ENCODE measurements at places on chromosomes 1 and 21.

DNA sequence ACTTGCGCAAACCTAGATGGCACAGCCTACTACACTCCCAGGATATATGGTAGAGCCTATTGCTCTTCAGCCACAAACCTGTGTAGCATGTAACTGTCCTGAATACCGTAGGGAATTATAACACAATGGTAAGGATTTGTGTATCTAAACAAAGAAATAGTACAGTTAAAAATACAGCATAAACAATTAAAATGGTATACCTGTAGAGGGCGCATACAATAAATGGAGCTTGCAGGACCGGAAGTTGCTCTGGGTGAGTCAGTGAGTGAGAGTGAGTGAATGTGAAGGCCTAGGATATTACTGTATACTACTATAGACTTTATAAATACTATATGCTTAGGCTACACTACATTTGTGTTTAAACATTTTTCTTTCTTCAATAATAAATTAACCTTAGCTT lies 99.3 kb downstream of the PLD5 start:
- no peak for DNase-seq

DNA sequence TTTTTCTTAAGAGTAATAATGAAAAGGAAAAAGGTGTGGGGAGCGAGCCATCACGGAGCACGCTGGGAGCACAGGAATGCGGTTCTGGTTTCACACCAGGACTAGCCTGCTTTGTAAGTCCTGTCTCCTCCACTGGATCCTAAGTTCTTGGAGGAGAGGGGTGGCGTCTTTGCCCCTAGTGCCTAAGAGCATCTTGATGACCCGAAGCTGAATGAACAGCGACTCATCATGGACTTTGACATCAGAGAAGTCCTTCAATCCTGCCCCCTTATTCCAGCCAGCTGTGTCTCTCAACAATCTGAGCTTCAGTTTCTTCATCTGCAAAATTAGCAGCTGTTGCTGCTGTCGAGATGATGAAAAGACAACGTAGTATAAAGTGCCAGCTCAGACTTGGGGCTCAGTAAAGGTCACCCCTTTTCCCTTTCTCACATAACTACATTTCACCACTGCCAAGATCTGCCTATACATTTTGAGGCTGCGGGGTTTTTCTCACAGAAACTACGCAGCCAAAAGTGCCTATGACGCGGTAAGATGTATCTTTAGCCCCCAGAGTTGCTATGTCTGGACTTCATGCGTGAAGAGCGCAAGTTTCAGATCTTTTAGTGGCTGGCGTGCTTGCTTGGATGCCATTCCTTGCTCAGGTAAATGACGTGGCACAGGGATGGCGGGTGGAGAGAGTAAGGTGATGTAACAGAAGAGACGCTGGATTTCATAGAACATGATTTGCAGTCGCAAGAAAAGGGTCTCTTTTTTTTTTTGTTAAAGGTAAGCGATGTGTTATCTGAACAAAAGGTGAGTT lies 4.9 kb upstream of the PRDM2 start:
- no peak for DNase-seq

- no peak for DNase-seq
Observed at GRCh38 chr21:44484498-44485253, 29.4 kb downstream of the LRRC3 start.

DNA sequence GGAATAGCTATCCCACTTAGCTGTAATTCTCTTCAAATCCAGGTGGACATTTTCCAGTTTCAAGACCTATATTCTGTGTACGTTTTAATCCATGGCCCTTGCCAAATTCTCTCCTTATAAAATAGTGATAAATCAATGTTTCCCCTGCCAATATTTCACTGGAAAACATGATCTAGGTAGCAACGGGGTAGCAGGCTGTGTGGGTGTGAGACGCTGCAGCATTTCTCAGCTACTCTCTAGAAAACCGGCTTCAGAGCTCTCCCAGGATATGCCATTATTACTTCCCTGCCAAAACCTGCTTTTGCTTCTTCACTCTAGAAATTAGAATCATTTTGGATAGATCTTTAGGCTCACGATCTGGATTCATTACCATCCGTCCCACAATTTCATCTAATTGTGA lies 82.1 kb upstream of the SIPA1L2 start:
- no peak for DNase-seq

DNA sequence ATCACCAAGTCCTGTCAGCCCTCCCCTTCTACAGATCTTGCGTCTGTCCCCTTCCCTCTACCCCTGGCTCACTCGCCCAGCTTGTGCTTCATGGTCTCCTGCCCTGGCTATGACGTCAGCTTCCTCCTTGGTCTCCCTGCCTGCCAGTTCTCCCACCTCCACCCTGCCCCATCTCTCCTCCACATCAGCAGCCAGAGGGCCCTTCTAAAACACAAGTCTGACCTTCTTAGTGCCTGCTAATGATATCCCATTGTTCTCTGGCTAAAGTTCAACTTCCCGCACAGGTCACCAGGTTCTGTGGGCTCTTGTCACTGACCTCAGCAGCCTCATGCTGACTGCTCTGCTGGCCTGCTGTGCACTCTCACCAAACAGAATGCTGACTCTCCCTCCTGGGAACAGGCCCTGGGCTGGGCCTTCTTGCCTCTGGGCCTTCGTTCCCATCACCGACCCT lies 24.7 kb upstream of the MYCL start:
- DNase-seq, result no peak

- no peak for DNase-seq
Observed at GRCh38 chr1:183030053-183030452, 6.8 kb downstream of the LAMC1 start.

GRCh38 chr1:63752176-63752575 lies 21.6 kb upstream of the ROR1 start:
- DNase-seq, result no peak

DNA sequence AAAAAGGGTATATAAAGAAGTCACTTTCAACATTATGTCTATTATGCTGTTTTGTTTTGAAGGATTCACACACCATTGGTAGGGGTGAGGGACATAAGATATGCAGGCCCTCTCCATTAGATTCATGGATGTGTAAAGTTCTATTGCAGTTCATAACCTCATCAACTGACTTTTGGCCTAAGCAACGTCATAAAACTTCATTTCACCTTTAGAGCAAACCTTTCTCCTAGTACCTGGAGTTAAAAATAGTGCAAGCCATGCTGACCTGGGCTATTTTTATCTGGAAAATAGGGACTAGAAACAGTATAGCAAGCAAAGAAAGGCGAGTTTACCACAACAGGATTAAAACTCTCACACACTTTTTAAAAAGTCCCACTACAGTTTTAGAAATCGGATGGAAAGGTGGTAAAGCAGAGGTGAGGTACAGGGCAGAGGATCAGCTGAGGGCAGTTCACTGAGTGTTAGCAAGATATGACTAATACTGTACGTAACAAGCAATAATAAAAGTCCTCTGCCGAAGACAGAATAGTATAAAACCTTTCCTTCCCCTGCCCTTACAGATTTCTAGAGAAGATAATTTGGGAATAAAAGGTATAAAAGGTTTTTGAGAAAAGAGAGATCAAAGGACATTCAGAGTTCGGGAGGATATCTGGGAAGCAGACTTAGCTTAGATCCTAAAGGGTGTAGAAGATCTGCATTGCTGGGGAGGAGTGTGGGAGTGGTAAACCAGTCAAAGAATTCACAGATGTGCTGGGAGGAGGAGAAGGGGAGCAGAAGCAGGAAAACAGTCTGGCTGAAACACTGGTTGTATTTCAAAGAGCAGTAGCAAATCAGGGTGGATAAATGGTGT lies 14.3 kb downstream of the EGLN1 start:
- DNase-seq, result no peak

DNA sequence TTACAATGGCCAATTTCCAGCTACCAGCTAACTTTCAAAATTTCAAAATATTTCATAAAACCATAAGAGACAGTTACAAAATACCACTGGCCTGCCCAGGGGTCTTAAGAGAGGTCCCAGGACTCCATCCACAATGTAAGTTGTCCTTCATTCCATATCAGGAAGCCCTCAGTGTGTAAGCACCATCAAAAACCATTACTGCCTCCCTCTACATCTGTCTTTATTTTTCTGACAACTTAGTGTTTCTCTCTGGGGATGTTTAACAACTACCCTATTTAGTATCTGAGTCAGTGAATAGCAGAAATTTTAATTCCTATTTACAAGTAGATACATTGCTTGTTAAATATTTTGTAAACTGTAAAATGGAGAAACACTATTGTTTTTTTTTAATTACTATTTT lies 339.3 kb upstream of the ADAMTS5 start:
- no peak for DNase-seq

- DNase-seq, result no peak
Observed at GRCh38 chr1:2053217-2053616, 3.0 kb downstream of the PRKCZ start.

- no peak for DNase-seq
Observed at GRCh38 chr1:19010995-19011844, 54.7 kb upstream of the IFFO2 start.

Data from NCI-H2171 (cell line).